ENCODE measurements at places on chromosomes 4 and X.

DNA sequence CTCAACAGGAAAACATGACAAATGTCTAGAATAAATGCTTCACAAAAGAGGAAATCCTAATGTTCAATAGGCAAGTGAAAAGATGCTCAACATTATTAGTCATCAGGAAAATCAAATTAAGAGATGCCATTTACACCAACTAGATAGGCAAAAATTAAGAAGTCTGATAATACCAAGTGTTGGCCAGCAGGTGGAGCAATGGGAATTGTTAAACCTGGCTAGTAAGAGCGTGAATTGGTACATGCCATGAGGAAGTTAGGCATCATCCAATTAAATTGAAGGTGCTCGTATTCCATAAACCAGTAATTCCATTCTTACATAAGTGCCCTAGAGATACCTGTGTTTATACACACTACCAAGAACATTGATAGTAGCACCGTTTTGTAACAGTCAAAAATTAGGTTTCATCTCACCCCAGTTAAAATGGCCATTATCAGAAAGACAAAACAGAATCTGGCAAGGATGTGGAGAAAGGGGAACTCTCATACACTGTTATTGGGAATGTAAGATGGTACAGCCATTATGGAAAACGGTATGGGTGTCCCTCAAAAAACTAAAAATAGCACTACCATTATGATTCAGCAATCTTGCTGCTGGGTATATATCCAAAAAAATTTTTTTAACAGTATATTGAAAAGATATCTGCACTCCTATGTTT lies 14.0 kb upstream of the ZCCHC18 start:
- DNase-seq = peak; percentile 48

- no peak for DNase-seq
Observed at GRCh38 chrX:10022580-10023245, 55.6 kb downstream of the CLDN34 start.

GRCh38 chr4:83771113-83771705 lies 235.3 kb downstream of the GPAT3 start:
- peak; percentile 18 for DNase-seq

GRCh38 chr4:93814141-93814540 lies 14.4 kb upstream of the ATOH1 start:
- DNase-seq = no peak

DNA sequence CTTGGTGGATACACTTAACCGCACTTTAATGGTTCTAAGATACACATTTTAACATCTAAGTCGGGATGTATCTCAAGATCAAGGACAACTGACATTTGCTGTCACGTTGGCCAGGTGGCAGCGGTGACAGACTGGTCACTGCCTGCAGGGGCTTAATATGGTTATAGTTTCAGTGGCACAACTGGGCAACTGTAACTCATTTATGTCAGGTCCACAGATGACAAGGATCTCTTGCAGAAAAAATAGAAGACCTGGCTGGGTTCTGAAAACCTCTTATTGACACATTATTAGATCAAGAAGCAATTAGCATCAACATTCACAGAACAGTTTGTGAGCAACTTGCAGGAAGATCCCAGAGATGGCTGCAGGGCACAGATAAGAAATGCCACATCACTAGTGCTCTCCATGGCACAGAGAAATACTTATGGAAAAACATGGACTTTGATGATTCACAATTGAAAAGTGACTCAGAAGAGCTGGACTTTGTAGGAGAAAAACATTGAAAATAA lies 99.6 kb upstream of the SORBS2 start:
- DNase-seq = no peak

DNA sequence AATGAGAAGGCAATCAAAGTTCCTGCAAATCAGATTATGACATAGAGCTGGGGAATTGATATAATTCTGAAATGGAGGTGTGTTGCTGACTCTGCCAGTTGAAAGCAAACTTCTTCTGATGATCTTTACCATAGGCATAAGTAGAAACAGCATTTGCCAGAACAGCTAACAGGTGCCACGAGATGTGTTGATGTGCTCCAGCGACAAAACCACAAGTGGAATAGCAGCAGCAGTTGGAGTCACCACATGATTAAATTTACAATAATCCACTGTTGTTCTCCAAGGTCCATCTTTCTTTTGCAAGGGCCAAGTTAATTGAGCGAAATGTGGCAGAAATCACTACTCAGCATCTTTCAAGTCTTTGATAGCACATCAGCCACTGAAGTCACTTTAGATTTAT lies 3.7 kb upstream of the OSTC start:
- DNase-seq = no peak

GRCh38 chrX:153999359-154000037 lies 20.2 kb downstream of the IRAK1 start:
- DNase-seq = no peak

DNA sequence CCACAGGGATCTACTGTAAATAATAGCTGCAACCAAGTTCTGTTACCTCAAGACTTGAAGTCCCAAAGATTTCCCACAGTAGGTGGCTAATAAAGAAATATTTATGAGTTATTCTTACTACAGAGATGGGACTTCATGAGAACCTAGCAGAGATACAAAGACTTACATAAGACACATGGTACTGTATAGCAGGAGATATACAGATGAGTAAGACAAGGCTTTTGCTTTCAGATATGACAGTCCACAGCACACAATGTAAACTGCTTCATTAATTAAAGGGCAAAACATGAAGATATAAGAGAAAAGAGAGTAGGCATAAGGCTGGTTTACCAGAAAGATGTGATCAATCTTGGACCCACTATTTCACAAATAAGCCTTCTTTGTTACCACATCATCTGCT lies 6.6 kb downstream of the ANKRD17 start:
- DNase-seq = no peak

- no peak for DNase-seq
Observed at GRCh38 chr4:11209826-11210225, 218.9 kb downstream of the HS3ST1 start.

DNA sequence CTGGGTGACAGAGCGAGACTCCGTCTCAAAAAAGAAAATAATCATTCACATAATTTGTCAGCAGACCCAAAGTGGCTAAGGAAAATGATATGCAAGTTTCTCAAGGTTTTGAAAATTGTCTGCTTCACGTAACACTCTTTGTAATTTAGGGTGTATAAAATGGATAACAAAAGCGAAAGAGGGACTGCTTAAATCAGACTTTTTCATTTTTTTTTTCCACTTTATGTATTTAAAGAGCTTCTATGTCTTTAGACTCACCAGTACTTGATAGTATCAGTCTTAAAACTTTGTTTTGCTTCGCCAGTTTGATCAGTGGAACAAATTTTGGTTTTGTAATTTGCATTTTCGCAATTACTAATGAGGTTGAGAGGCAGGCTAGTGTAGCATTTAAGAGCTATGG lies 34.6 kb downstream of the USP9X start:
- no peak for DNase-seq

- DNase-seq = no peak
Observed at GRCh38 chr4:139876337-139876941, 210.8 kb downstream of the MGST2 start.

DNA sequence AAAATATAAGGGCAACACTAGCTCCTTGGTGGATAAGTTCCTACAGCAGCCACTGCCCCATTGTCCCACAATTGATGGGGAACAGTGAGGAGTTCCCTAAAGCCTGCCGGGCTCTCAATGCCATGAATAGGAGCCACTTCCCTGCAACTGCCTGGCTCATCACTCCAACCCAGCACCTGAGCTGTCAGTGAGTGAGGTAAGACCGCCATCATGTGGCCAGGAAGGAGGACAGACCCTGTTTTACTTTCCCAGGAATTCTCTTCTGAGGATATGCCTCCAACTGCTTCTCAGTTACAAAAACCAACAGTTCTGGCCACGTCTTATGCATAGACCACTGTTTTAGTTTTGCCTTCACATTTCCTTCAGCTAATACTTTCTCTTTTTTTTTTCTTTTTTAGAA lies 45.5 kb downstream of the SRPX start:
- DNase-seq = no peak

DNA sequence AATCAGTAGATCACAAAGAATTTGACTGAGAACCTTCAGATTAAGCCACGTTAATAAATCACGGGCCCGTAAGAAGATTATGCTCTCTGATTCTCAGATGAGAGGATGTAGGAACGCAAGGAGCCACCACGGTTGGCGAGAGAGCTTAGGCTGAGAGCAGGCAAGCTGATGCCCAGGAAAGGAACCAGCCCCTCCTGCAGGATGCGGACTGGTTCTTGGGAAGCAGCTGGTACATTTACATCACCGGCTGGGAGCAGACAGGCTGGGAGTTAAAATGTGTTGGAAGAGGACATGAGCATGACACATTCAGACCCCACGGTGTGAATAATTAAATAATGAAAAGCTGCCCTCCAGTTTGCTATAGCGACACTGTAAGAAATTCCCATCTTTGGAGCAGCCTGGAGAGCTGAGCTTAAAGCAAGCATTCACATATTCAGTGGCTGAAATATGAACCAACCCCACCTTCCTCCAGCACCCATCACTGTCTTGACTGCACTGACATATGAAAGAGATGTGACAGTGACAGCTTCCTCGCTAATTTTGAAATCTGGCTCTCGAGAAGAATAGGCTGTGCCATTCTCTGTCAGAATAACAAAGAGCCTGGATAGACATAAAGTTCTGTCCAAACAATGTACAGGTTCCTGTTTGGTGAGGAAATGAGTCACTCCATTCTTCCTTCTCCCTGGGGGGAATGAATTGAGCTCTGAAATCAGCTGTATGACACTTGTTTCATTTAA lies 33.1 kb downstream of the LNX1 start:
- no peak for DNase-seq

DNA sequence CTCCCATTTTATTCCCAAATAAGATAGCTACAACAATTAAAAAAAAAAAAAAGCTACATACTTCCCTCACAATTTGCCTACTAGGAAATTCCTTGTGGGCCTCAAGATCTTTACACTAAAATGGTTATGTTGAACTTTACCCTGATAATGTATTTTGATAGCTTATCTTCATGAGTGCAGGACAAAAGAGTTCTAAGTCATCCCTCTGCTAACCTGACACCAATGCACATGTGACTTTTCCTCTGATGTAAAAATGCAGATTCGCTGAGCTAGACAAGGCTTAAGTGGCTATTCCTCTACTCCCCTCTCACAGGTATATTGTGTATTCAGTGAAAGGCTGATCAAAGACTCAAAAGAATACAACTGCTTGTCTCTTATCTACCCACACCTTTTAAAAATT lies 22.5 kb downstream of the ELF2 start:
- DNase-seq = no peak

DNA sequence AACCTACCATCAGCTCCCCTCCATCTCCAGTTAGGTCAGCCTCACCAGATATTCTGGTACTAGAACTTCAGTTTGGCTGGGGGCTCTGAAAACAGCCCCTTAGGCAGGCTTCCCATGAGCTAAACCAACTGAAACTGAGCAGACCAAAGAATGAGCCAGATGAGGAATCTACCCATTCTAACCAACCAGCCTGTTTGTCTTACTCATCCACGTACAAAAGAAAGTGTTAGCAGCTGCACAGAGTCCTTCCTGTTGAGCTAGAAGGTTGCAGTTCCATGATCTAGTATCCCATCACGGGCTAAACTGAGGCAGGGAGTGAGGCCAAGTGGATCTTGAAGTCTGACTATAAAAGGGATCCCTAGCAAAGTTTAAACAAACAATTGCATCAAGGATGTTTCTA lies 17.5 kb downstream of the MAGEA9B start:
- DNase-seq = no peak

- DNase-seq = no peak
Observed at GRCh38 chr4:163251204-163251603, 81.2 kb downstream of the NPY1R start.

DNA sequence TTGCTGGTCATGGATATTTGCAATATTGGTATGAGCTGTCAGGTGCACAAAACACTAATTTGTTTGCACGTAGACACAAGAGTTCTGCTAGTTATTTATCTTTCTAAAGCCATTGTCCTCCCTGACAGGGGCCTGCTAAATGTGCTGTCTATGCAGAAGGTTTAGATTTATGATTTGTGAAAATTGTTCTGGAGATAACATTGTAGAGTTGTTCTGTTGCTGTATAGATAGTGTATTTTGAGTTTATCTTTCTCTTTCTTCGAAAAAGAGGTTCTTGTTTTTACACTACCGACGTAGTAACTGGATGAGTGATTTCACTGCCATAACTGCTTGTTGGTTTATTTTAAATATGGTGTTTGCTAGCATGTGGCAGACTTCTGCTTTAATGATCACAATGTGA lies 28.5 kb upstream of the FGG start:
- no peak for DNase-seq

- DNase-seq = peak; percentile 62
Observed at GRCh38 chrX:119516157-119516702, 48.0 kb downstream of the SLC25A5 start.

DNA sequence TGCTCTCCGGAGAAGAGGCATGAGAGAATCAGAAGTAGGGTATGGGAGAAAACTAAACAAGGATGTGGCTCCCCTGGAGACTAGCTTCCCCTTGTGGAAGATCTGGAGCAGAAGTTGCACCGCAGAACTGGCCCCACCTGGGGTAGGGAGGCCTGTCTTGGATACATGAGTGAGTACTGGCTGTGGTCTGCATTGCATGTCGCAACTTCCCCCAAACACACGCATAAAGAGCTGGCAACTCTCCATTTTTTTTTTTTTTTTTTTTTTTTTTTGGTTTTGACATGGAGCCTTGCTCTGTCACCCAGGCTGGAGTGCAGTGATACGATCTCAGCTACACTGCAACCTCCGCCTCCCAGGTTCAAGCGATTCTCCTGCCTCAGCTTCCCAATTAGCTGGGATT lies 119.9 kb downstream of the EGF start:
- no peak for DNase-seq

DNA sequence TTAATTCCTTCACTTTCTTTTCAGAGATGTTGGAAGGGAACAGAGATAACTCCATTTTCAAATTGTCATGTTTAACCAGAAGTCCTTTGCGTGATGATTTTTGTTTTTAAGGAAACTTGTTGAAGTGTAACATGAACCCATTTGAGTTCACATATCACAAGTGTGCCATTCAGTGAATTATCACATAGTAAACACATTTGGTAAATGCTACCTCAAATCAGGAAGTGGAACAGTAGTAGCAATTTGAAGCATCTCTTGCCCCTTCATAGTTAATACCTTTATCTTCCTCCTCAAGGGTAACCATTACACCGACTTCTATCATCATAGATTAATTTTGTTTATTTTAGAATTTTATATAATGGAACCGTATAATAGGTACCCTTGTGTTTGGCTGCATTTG lies 35.8 kb downstream of the KDM6A start:
- no peak for DNase-seq

DNA sequence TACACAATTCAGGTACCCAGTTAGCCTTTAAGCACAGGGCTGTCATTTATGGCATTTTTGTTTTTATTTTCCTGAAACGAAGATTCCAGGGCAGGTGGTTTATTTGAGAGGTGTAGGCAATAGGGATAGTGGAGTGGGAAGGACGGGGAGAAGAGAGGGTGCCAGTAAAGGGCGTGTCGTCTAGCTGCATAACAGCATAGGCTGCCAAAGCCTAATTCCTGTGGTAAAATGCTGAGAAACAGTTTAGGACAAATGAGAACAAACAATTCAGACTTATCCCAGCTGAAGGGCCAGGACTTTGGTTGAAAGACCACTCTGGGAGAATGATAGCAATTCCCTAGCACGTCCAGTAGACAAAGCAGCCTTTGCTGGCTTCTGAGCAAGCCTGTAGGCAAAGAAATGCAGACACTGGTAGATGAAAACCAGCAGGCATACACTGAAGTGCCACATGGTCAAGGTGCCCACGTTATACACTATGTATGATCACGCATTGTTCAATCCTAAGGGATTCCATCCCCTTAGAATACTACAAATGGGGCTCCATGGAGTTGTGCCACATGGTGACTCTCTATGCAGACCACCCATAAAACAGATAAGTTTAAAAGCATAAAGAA lies 70.6 kb downstream of the PKD2 start:
- DNase-seq = no peak
